MCF 10A (cell line): ENCODE measurements at places on chromosomes 5 and 9.
A peak's percentile ranks its signal among the peaks of the same experiment; 100 is the strongest.

GRCh38 chr9:33780276-33780675, 15.1 kb upstream of the PRSS3 start:
- no peak for DNase-seq

DNA sequence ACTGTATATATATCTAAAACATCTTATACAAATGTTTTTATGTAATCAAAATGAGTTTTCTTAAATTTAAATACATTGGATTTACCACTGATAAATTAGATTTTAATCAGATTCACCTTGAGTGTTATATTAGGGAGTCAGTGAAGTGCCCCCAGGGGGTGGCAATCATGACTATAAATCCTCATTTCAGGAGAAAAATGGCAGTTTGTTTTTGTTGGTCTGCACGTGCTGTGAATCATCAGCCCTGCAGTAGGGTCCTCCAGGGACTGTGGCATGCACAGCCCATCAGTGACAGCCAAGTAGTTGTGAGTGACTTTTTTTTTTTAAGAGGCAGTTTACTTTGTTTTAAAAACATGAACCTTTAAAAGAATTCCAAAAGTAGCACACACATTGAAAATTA, 65.2 kb downstream of the ZSWIM6 start:
- peak; percentile 16 for DNase-seq

DNA sequence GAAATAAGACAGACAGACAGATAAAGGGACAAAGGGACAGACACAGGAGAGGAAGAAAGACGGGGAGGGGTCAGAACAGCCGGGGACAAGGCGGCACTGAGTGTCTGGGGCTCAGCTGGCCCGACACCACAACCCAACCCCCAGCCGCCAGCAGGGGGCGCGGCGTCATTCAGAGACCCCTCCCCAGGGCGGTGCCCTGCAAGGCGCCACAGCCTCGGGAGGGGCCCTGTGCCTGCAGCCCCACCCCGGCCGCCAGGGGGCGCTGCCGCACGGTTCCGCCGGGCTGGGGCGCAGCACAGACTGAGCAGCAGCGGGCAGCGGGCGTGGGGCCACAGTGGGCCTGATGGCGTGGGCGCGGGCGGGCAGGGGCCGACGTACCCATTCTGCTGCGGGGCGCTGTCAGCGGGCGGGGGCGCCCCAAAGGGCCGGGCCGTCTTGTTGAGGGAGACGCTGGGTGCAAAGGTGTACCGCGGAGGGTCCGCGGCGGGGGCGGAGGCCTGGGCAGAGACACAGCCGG, 5.9 kb downstream of the PDLIM7 start:
- peak; percentile 70 for DNase-seq

DNA sequence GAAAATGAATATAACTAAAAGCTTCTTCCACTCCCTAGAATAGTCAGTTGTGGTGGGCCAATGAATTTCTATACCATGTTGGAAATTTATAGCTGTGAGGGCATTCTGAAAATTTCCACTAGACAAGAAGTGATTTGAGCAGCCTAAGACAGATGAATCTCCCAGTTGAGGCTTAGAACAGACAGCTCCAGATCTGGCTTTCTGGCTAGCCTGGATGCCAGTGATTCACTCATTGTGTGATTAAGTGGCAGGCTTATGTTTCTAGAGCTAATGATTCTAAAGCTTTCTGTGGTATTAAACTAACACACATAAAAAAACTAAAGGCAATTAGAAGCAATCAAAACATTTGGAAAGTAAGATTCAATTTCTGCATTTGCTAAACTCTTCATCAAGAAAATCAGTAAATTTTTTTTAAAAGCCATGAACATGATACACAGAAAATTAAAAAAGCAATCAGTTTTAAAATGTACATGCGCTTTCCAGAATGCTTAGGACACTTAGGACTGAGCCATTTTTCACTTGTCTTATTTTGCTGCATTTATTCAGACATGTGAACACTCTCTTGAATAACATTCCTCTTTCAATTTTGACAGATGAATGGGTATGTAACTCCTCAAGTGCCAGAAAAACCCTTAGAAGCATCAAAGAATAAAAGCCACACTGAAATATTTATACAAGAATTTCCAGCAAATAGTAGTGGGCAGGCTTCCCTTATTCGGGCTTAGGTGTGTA, 100.5 kb upstream of the GNAQ start:
- DNase-seq: peak; percentile 5

GRCh38 chr5:160318409-160318808, 6.0 kb upstream of the CCNJL start:
- no peak for DNase-seq

- peak; percentile 49 for DNase-seq
Measured at GRCh38 chr9:95516734-95517558, at the start of gene PTCH1. PTCH1 (minus strand) TSS chr9:95516971.
